ENCODE measurements at places on chromosomes 12 and 14.
A peak's percentile ranks its signal among the peaks of the same experiment; 100 is the strongest.

DNA sequence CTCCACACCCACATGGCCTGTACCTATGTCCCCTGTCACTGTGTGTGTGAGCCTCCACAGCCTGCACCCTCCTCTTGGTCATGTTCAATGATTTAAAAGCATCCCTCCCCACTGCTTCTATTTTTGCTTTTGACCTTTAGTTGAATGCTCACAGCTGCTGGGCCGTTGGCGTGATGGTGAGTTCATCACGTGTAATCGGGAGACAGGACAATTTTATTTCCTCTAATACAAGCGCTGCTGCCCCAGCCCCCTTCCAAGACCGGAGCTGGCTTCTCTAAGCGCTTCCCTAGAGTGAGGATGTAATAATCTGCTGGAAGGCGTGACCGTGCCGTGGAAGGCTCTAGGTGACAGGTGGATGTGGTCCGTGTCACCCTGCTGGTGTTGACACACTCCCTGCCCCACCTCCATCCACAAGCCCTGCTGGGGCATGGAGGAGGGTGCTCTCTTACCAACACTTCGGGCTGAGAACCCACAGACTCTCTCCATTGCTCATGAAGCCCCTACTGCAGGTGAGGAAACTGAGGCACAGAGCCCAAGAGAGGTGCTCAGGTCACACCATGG lies 25.4 kb downstream of the CCDC85C start:
- DNase-seq, result no peak

DNA sequence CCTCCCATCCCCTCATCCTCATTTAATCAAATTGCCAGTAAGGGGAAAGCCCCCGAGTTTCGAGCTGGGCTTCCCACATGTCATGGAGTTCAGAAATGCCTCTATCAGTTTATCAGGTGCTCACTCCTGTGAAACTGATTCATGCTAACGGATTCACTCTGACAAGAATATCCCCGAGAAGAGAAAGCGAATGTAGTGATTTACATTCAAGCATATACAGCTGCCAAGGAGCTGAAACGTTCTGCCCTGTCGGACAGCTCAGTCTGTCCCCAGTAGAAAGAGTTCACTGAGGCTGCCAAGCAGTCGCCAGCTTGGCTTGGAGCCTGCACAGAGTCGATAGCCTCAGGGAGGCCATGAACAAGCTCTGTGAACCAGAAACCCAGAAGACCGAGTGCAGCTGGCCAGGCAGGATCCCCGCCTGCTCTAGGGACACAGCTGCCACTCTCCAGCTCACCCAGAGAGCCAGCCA lies 88.4 kb downstream of the TMCC3 start:
- no peak for DNase-seq

DNA sequence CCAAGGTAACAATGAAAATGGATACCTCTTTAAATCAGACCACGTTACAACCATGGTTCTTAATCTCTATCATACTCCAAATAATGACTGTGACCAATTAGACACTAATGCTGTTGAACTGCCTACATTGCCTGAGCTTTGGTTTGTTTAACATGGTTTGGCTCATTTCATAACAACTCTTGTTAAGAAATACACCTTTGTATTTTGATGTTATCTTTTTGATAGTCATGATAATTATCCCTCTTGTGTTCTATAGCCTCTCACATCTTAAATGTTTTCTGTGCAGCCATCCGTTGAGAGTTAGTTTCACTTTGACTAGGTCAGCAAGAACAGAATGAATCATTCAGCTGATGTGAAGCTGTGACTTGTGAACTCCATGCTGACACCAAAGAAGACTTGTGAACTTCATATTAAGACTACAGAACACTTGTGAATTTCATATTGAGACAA lies 75.5 kb upstream of the RERGL start:
- DNase-seq, result peak; percentile 60

GRCh38 chr14:84351646-84352045 lies 1178.3 kb upstream of the FLRT2 start:
- no peak for DNase-seq

- DNase-seq, result no peak
These were observed 33.7 kb downstream of the ITPK1 start for GRCh38 chr14:93081876-93082570.

GRCh38 chr12:85807730-85808129 lies 28.5 kb downstream of the RASSF9 start:
- DNase-seq, result no peak
